ENCODE measurements at places on chromosomes 5 and 9.

DNA sequence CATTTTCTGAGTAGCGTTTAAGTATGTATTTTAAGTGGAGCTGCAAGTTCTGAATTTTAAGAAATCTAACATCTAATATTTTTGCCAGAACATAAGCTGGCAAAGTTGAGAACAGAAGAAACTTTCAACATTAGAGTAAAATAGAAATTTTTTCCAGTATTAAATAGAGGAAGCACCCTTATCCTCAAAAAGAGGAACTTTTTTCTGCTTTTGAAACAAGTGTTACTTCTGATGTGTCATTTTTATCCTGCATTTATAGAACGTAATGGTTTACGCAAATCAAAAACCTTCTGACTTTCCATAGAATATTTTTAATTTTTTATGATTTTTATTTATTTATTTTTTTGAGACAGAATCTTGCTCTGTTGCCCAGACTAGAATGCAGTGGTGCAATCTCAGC, 21.8 kb downstream of the ZBED3 start:
- no peak for DNase-seq

DNA sequence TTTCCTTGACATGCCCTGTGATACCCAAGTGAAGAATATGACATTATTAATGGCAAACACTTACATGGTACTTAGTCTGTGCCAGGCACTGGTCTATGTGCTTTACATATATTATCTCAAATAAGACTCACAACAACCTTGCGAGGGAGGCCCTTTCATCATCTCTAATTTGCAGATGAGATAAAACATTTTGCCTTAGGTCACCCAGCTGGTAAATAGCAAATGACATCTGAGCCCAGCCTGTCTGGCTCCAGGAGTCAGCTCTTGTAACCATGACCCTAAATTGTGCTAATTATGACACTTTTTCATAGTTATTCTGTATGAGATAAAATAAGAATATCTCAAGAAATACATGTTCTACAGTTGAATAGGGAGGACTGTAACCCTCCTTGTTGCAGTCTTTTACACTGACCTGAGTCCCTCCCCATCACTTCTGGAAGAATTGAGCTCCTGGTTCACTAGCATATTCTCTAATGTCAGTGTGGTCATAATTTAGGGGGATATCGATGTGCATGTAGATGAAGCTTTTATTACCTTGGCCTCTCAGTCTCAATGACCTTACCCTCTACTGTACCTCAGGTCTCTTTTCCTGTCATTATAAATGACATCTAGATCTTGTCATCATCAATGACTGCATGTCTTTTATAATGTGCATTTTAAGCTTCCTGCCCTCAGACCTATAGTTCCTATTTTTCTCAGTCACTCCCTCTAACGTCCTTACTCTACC, 126.1 kb upstream of the HAPLN1 start:
- DNase-seq, result no peak

- no peak for DNase-seq
These were observed 4.2 kb upstream of the RASA1 start for GRCh38 chr5:87263498-87263897.

DNA sequence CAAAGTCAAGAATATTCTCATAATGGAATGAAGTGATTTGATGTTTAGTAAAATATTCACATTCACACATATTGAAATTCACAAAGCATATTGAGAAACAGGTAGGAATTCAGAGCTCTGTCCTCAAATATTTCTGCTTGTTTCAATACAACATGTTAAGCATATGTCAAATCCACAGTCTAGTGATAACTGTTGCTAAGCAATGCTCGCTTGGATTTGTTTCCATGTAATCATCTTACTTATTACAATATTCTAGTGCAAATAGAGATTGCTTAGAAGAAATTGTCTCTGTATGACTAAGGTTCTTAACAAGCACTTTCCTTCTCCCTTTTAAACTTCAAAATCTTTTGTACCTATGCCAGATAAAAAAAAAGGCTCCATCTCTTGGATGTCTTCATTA, 995.7 kb downstream of the CDH18 start:
- no peak for DNase-seq

DNA sequence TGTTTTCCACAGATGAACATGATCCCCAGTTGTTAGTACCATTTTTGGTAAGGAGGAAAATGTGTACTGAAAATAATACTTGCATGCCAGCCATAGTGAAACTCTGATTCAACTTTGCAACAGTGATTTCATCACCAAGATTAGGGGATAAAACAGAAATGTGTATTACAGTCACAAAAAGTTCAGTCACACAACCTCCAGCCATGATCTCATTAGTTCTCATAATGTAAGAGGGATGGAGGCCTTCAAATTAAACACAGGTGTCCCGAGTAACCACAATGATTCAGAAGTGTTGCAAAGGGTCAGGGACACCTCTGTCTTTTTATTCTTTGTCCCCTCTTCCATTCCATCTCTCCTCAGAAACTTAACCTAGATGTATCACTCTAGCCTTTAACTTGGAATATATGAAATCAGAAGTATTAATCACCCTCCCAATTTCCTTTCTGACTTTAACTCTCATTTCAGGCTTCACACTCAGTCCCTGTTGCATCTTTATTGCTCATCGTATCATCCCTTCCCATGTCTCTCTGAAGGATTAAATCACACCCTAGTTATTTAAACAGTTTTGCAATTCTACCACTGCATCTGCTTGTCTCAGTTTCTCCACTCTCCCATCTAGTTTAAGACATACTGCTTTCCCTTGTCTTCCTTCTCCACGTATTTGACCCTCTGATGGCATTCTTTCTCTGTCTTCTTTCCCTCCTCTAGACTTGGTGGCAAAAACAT, 291.2 kb downstream of the ADAMTS6 start:
- DNase-seq, result no peak

GRCh38 chr5:74500110-74500917, 140.2 kb downstream of the ENC1 start:
- no peak for DNase-seq

- no peak for DNase-seq
These were observed 84.3 kb upstream of the TAF11L2 start for GRCh38 chr5:17413691-17414090.

DNA sequence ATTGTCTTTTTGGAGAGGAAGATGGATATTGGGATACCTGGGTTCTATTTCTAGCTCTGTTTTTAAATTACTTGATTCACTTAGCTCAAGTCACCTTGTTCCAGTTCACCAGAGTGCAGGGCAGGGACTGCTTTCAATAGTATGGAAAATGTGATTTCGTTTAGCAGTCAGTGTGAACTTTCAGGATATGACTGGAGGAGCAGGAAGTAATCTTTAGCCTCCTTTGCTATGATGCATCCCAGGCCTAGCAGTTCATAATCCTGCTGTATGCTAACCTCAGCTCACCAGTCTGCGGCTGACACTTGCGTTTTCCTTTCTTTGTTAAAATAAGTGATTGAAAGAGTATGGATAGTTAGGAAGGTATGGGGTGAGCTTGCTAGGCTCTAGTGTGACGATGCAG, 169.7 kb downstream of the ARHGAP26 start:
- peak; percentile 92 for DNase-seq

DNA sequence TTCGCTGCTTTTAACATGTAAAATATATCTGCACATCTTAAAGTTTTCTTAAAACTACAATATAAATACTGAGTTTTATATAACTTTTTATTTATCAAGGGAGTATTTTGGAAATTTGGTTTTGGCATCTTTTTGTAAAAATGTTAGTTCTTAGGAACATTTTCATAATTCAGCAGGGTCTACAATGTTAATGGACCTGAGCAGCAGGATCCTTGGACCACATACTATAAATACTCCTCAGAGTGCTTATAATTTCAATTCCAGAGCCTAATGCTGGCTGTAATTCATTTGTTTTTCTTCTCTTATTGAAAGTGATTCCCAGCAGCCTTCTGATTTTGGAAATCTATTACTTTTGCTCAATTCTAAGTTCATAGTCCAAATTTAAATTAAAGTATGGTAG, 1216.2 kb downstream of the MAT2B start:
- no peak for DNase-seq

DNA sequence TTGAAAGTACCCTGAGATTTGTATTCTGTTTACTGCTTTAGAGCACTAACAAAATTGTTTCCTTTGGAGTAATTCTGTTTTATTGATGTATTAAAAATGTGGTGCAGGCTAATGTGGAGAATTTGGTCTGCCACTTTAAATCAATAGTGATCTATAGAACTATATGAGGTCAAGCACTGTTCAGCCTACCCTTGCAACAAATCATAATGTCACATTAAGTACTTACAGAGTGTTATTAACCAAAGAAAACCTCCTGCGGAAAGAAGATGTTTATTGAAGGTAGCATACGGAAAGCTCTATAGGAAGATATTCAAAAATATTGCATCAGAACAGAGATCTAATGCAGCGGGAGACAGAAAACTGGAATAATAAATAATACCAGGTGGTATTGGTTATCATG, 865.0 kb upstream of the TYRP1 start:
- DNase-seq, result no peak

GRCh38 chr5:151799407-151799806, 27.7 kb downstream of the G3BP1 start:
- no peak for DNase-seq

DNA sequence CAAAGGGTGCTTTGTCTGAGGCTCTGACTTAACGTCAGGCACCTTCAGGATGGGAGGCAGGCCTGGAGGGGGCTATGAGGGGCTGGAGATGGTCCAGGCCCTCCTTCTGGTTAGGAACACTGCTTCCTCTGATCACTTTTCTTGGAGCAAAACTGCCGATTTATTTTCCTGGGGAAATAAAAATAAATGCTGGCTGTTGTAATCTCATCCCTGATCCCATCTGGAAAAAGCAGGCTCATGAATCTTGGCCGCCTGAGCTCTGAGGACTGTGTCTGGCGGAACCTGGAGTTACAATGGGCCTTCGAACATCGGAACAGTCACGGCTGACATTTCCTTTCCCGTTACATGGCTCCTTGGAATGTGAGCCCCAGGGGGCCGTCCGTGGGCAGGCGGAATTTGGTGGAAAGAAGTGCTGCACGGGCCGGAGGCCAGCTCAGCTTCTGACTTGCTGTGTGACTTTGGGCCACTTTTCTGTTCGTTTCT, 157.8 kb downstream of the RGS3 start:
- peak; percentile 92 for DNase-seq

GRCh38 chr5:160675988-160676387, 176.0 kb downstream of the ATP10B start:
- DNase-seq, result no peak

All from endothelial cell of umbilical vein (primary cell).